ENCODE measurements at places on chromosomes 11 and 22. TPM values are rescaled to one million over a fixed set of nuclear protein-coding genes. Genes with fewer than 3 reads are reported as not detected.
A peak's percentile ranks its signal among the peaks of the same experiment; 100 is the strongest.

Gene PTPN5
- total RNA-seq: not detected

GRCh38 chr11:74162681-74163467 is 7.9 kb downstream of the C2CD3 start:
- no peaks in the 10 kb centered on the region for H3K27me3 ChIP-seq
- peaks cover 15% of the 10 kb centered on the region for H3K4me1 ChIP-seq
- H3K27ac ChIP-seq: peak overlapping the region; percentile 53
- H3K36me3 ChIP-seq: peaks cover 81% of the 10 kb centered on the region

DNA sequence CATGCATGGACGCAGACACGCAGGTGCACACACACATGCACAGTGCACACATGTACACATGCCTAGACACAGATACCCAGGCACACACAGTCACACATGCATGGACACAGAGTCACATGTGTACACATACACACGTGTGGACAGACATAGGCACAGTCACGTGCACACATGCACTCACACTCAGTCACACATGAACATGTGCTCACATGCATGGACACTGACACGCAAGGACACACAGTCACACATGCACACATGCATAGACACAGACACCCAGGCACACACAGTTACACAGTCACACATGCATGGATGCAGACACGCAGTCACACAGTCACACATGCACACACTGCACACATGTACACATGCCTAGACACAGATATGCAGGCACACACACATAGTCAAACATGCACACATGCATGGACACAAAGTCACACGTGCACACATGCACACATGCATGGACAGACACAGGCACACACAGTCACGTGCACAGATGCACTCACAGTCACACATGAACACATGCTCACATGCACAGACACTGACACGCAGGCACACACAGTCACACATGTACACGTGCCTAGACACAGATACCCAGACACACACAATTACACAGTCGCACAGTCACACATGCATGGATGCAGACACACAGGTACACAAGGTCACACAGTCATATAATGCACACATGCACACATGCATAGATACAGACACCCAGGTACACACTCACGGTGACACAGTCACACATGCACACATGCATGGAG is 16.8 kb downstream of the MUC2 start:
- no peak for DNase-seq
- H3K27me3 ChIP-seq: no peaks in the 10 kb centered on the region
- no peaks in the 10 kb centered on the region for H3K4me1 ChIP-seq

DNA sequence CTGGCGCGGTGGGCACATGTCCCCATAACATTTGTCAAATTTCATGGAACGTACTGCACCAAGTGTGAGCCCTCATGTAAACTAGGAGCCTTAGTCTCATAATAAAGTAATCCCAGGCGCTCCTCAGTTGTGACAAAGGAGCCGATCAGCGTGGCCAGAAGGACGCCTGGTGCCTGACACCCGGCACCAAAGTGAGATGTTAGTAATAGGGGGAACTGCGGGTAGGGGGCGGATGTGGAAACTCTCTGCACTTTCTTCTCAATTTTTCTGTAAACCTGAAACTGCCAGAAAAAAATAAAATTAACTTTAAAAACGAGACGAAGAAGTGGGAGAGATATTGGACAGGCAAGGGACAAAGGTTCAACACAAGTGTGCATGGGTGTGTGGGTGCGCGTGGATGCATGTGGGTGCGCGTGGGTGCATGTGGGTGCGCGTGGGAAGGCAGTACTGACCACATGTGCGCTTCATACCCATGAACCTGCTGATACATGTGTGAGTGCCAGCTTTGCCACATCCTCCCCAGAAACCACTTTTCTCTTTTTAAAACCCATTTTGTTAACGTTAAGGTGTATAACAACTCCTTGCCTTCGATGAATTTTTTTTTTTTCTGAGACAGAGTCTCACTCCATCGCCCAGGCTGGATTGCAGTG is 55.4 kb upstream of the LINC01488 start:
- H3K27me3 ChIP-seq: no peaks in the 10 kb centered on the region
- H3K4me1 ChIP-seq: peaks cover 23% of the 10 kb centered on the region
- no peak for DNase-seq
- no peaks in the 10 kb centered on the region for H3K36me3 ChIP-seq

DNA sequence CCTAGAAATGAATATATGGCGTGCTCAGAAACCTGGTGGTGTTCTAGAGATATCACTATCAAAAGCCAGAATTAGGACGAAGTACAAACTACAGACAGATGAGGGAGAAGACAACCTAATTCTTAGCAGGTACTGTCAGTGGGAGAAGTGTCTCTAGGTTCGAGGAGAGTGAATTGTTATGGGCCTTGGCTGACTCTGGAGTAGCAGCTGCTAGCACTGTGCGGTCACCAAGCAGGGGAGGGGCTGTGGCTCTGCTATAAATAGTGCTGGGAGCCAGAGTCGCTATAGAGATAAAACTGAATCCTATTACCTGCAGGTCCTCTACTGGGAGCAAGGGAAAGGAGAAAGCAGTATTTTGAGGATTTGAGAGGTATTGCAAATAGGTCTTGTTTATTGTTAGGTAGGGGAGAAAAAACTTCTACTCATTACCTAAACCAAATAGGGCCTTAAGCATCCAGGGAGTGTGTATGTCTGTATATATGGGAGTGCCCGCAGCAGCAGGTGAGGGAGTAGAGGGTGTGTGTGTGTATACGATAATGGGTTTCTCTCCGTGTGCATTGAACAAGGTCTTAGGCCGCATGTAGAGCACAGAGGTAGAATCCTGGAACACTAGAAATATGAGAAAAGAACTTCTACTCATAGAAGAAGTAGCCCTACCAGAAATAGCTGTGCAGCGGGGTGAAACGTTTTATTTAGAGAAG is 2.2 kb downstream of the MADD start:
- peaks cover 22% of the 10 kb centered on the region for H3K36me3 ChIP-seq
- peak; percentile 73 for DNase-seq
- no peak overlapping the region for H3K27ac ChIP-seq
- peaks cover 21% of the 10 kb centered on the region for H3K4me1 ChIP-seq
- no peak overlapping the region for H3K4me3 ChIP-seq

Gene HTR3B
- not detected for total RNA-seq

GRCh38 chr11:65962141-65962564 is 619 bp downstream of the SART1 start:
- H3K27ac ChIP-seq: no peak overlapping the region
- DNase-seq: no peak
- peak overlapping the region; percentile 99 for H3K4me3 ChIP-seq
- peaks cover 30% of the 10 kb centered on the region for H3K36me3 ChIP-seq
- no peaks in the 10 kb centered on the region for H3K27me3 ChIP-seq
- H3K4me1 ChIP-seq: peaks cover 6% of the 10 kb centered on the region

Gene EFEMP2
- total RNA-seq: 21.5 TPM

Gene PIWIL4
- not detected for total RNA-seq

Gene TRIM6
- not detected for total RNA-seq

Gene PRAME
- total RNA-seq: not detected

GRCh38 chr11:112644410-112645131 is 316.6 kb upstream of the NCAM1 start:
- H3K4me1 ChIP-seq: no peaks in the 10 kb centered on the region
- no peaks in the 10 kb centered on the region for H3K36me3 ChIP-seq
- no peak overlapping the region for H3K4me3 ChIP-seq
- H3K27ac ChIP-seq: no peak overlapping the region
- no peak for DNase-seq
- H3K27me3 ChIP-seq: no peaks in the 10 kb centered on the region

Gene PKP3
- 0.18 TPM for total RNA-seq

GRCh38 chr11:34148504-34149165 is 43.2 kb downstream of the NAT10 start:
- no peak for DNase-seq
- no peaks in the 10 kb centered on the region for H3K4me1 ChIP-seq
- peaks cover 24% of the 10 kb centered on the region for H3K36me3 ChIP-seq

DNA sequence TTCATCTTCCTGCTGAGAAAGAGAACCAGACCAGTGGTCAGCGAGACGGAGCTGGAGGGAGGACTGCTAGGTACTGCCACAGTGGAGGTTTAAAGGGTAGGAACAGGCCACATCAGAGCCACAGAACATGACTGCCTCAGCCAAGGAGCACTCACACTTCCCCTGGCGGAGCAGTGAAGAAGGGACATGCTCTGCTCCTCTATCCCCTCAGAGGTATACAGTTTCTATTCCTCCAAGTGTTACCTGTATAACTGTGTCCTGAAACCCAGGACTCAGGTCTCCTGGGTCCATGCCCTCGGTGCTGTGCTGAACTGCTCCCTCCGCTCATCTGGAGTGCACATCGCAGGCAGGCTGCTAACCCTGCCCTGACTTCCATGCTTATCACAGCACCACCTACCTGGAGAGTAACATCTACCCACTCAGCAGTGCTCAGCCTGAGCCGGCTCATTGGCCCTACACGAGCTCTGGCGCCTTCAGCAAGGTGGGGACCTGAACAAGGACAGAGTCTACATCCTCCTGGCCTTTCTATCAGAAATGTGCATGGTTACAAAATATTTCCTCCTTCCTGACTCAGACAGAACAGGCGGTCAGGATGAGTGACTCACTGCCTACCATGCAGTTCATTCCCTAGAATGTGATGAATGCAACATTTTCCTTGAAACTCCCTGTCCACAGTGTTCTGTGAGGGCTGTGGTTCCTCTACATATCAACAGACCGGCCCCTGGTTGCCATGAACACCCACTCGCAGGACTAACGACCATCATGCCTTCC is 52.9 kb downstream of the C11orf58 start:
- H3K27ac ChIP-seq: peak overlapping the region; percentile 40
- no peaks in the 10 kb centered on the region for H3K36me3 ChIP-seq
- no peaks in the 10 kb centered on the region for H3K27me3 ChIP-seq
- 0 out of 2 replicates have a peak overlapping the region, but pooled peaks have one; percentile 2 for H3K4me3 ChIP-seq

Gene GAL
- total RNA-seq: not detected

DNA sequence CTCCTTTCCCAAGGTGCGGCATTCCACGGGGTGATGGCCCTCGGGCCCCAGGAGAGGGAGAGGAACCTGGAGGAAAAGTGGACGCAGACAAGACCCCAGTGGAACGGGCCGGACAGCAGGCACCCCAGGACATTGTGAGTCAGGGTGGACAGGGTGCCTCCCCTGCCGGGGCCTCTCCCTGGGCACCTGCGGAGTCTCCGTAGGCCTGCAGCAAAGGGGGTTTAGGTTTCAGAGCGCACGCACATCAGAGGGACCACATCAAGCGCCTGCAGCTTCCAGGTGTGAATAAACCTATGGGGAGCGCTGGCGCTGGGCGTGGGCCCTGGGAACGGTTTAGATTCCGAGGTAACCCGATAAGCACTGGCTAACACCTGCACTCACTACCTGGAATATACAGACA is 22.7 kb upstream of the FGF19 start:
- H3K27me3 ChIP-seq: peaks cover 22% of the 10 kb centered on the region
- H3K4me1 ChIP-seq: no peaks in the 10 kb centered on the region
- H3K27ac ChIP-seq: no peak overlapping the region
- no peak for DNase-seq
- no peak overlapping the region for H3K4me3 ChIP-seq

DNA sequence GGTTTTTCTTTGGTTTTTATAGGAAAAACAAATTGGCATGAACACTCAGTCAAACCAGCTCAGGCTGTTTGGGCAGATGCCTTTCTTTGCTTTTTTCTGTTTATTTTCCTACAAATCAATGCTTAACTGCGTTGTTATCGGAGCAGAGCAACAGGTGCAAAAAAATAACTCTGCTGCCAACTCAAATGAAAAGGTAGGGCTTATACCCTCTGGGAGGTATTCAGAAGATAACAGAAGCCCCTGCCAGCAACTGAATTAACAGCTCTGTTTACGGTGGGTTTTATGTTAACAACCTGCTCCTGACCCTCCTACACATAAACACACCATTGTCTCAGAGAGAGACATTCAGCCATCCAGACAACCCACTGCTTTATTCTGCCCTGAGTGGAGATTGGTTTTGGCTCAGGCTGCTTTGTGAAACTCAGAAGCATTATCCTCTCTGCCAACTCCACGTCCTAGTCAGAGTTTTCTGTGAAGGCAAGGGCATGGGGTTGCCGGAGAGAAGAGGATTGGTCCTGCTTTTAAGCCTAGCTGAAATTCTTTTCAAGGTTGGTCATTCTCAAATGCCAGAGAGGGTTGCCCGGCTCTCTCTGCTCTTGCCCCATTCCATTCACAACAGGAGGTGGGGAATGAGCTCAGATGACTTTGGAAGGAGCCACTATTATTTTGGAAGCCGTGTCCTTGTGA is 11.4 kb downstream of the EHF start:
- no peak overlapping the region for H3K27ac ChIP-seq
- H3K4me1 ChIP-seq: no peaks in the 10 kb centered on the region
- H3K36me3 ChIP-seq: no peaks in the 10 kb centered on the region
- H3K4me3 ChIP-seq: no peak overlapping the region
- no peaks in the 10 kb centered on the region for H3K27me3 ChIP-seq

DNA sequence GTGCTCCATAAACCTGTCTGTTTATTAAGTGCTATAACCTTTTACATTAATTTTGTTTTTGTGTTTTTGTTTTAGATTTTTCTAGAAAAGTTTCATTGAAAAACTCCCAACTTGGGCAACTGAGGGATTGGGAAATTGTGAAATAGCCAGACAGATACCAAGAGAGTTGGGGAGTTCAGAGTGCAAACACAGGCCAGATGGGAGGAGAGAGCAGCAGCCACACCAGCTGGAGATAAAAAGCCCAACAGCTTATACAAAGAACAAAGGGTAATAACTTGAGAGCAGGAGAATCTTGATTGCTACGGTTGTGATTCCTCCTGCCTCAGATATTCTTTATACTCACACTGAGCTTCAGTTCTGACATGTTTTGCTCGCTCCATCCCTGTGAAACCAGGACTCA is 1642.2 kb downstream of the LRRC4C start:
- H3K4me3 ChIP-seq: no peak overlapping the region
- no peaks in the 10 kb centered on the region for H3K36me3 ChIP-seq
- H3K27me3 ChIP-seq: no peaks in the 10 kb centered on the region
- no peak overlapping the region for H3K27ac ChIP-seq
- DNase-seq: no peak

- no peak for DNase-seq
- H3K4me3 ChIP-seq: no peak overlapping the region
- peaks cover 19% of the 10 kb centered on the region for H3K4me1 ChIP-seq
- no peaks in the 10 kb centered on the region for H3K36me3 ChIP-seq
Observed at GRCh38 chr11:44709281-44709562, 17.5 kb upstream of the TSPAN18 start.

Gene PKNOX2
- 15.1 TPM for total RNA-seq

GRCh38 chr11:100438376-100438775 is 248.7 kb upstream of the ARHGAP42 start:
- H3K4me1 ChIP-seq: no peaks in the 10 kb centered on the region
- no peak overlapping the region for H3K27ac ChIP-seq
- no peak for DNase-seq

GRCh38 chr11:40027720-40028119 is 1431.7 kb downstream of the LRRC4C start:
- H3K27me3 ChIP-seq: peaks cover 7% of the 10 kb centered on the region
- no peak overlapping the region for H3K4me3 ChIP-seq
- no peaks in the 10 kb centered on the region for H3K36me3 ChIP-seq
- no peak for DNase-seq
- H3K4me1 ChIP-seq: no peaks in the 10 kb centered on the region
- H3K27ac ChIP-seq: no peak overlapping the region

Gene PGA3
- not detected for total RNA-seq

Gene C22orf39
- total RNA-seq: 37.4 TPM

Gene OR52K1
- not detected for total RNA-seq

All from SJCRH30 (cell line).